NCI-H526 treated with DMSO at 0.1 percent for 48 hours (cell line): ENCODE measurements at places on chromosomes 12 and 14.
A peak's percentile ranks its signal among the peaks of the same experiment; 100 is the strongest.

DNA sequence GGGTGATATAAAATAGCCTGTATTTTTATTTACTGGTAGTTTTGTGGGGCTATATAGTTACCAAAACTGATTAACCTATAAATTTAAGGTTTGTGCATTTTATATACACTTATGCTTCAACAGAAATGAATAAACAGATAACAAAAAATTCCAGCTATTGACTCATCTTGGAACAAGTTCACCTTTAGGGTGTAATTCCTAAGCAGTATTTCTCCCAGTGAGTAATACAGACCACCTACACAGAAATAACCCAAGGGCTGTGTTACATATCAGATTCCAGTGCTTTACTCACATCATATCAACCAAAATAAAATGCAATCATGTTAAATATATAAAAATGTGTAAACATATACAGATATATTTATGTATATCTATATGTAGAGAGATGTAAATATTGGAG lies 345.6 kb downstream of the ADAMTS20 start:
- DNase-seq = no peak

DNA sequence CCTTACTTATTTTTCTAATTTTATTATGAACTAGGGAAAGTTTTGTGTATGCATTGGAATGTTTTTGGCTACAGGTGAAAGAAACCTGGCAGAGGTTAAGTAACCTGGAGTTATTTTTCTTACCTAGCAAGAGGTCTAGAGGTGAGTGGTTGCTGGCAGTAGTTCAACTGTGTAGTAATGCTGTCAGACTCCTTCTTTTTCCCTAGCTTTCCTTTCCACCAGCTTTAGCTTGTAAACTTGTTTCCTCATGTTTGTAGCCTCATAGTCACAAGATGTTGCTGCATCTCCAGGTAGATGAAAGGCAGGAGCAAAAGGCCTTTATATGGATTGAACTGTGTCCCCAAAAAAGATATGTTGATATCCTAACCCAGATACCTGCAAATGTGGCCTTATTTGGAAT lies 105.1 kb upstream of the AMIGO2 start:
- DNase-seq = no peak

GRCh38 chr14:75221797-75222196 lies 45.4 kb upstream of the TMED10 start:
- DNase-seq = no peak

- DNase-seq = no peak
These were observed 140.0 kb upstream of the PRICKLE1 start for GRCh38 chr12:42729535-42729900.

- no peak for DNase-seq
These were observed 108.0 kb upstream of the TMEM132D start for GRCh38 chr12:130011611-130012385.

DNA sequence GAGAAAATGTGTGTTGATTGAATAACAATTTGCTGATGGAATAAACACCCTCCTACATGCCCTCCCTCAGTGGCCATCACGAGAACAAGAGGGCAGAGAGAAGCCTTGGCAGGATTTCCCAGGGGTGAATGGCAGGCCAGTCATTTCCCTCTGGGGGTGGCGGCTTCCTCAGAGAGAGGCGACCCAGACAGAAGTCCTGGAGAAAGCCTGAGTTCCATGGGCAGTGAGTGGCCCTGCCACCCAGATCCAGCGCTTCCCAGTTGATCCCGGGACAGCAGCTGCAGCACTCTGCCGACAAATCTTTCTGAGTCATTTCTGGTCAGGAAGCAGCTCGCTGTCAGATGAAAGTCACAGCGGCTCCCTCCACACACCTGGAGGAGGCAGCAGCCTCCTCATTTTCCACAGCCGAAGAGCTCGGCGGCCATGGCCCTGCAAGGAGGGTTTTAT lies 123.0 kb downstream of the SCARB1 start:
- no peak for DNase-seq

DNA sequence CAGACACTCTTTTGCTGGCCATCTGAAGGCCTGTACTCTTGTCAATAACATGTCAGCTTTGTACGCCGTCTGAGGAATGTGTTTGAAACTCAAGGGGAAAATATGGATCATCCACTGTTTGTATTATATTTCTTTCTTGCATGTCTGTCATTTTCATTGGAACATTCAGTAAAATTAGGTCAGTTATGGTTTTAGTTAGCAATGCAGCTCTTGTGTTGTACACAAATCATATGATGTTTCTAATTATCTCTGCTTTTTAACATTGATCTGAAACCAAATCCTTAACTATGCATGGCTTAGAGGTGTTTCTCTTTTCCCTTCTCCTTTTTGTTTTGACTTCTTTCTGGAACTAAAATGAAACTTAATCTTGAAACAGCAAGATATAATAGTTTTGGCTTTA lies 333.6 kb upstream of the PRICKLE1 start:
- no peak for DNase-seq

DNA sequence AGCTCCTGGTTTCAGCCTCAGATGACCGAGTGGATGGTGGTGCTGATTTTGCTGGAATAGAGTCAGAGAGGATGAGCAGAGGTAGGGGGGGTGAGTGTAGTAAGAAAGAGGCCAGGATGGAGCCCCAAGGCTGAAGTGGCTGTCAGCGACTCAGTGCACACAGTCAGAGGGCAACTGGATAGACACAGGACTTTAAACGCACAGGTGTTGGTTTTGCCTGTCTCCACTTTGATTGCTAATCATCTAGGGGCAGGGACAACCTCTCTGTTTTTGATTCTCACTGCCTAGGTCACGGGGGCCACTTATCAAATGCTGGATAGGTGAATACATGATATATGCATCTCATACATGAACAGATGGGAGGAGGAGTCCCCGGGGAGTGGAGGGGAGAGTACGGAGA lies 99.5 kb downstream of the EGLN3 start:
- DNase-seq = peak; percentile 86

GRCh38 chr12:2145433-2145998 lies 92.7 kb downstream of the CACNA1C start:
- no peak for DNase-seq

GRCh38 chr14:22986508-22987054 lies 4.2 kb upstream of the AJUBA start:
- DNase-seq = peak; percentile 19

GRCh38 chr12:124456133-124456651 lies 111.2 kb downstream of the NCOR2 start:
- no peak for DNase-seq

- DNase-seq = no peak
These were observed 297.1 kb downstream of the PDZRN4 start for GRCh38 chr12:41485203-41485602.

DNA sequence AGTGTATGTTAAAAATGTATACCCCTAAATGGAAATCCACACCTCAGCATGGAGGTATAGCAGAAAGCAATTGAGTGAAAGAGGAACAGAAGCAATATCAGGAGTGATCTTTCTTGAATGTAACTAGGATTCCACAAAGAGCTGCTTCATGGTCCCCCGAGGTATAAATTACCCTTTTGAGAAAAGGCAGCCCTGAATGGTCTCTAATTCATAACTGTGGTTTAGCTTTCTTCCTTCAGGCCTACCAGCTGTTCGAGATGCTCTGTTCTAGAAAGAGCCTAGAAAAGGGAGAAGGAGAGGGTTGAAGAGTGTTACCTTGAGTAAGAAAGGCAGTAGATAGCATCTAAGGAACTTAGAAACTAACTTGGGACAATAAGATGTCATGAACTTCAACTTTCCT lies 42.9 kb upstream of the CSRNP2 start:
- DNase-seq = no peak

DNA sequence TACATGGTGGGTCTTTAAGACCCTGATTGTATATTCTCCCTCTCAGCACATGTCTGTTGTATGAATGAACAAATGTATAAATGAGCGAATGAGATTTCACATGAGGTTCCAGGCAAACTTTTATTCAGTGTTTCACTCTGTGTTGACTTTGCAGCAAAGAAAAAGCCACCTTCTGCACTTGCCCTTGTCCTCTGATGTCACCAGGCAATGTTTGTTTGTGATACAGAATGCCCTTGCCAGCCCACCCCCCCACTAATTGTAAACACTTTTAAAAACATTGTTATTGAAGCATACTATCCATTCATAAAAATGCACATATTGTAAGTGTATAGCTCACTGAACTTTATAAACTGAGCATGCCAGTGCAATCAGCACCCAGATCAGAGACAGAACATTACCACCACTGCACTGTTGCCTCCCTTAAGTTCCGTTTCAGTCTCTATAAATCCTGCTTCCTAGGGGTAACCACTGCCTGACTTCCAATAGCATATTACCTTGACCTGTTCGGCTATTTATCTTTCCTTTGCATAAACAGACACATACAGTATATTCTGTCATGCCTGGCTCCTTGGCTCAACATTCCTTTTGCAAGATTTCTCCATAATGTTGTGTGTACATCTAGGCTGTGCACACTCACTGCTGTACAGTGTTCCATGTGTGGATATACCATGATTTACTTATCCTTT lies 11.3 kb upstream of the LTA4H start:
- no peak for DNase-seq

- DNase-seq = no peak
These were observed 88.5 kb downstream of the TSPAN8 start for GRCh38 chr12:71069311-71069710.

GRCh38 chr14:38107216-38107631 lies 100.5 kb upstream of the SSTR1 start:
- no peak for DNase-seq

DNA sequence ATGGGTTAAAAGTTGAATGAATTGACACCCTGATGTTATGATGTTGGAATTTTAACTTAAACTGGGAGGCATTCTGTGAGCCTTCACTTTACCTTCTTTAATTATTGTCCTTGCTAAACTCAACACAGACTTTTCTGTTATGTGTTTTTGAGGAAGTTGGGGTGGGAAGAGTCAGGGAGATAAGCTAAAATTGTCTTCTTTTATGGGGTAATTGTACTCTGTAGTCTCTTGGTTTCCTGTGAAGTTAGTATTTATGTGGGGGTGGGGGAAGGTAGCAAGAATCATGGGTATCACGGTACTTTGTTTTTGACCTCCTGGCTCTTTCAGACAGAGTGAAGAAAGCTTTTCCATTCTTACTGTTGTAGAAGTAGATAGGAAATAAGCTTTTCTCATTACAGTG lies 32.9 kb downstream of the RAB21 start:
- DNase-seq = no peak

DNA sequence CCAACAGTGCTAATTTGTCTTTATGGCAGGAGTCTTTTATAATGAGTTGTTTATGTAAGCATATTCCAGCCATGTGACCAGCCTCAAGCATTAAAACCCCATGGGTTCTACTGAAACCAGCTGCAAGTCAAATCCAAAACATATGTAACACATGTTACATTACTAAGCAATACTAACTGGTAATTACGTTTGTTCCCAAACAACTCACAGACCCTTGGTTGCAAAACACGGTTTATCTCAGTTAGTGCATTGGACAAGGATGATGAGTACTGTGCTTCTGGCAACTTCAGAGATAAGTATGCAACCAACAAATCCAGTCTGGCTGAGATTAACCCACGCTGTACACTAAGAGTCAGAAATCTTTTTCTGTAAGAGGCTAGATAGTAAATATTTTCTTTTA lies 110.1 kb upstream of the FAR2 start:
- DNase-seq = no peak

DNA sequence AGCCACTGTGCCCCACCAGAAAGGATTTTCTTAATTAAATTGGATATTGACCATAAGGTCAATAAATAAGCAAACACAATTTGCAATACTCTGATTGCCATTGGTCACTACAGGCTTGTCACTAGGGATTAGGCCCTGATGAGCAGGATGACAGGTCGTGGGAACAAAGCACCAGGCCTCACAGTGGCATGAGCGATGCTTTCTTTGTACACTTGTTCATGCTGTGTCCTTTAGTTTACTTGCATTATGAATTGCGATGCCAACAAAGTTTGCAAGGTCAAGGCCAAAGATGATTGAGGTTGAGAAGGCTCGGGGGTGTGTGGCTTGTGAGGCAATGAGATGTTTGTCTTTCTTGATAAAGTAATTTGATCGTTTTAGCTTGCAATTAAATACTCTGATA lies 136.0 kb downstream of the TTC8 start:
- no peak for DNase-seq

DNA sequence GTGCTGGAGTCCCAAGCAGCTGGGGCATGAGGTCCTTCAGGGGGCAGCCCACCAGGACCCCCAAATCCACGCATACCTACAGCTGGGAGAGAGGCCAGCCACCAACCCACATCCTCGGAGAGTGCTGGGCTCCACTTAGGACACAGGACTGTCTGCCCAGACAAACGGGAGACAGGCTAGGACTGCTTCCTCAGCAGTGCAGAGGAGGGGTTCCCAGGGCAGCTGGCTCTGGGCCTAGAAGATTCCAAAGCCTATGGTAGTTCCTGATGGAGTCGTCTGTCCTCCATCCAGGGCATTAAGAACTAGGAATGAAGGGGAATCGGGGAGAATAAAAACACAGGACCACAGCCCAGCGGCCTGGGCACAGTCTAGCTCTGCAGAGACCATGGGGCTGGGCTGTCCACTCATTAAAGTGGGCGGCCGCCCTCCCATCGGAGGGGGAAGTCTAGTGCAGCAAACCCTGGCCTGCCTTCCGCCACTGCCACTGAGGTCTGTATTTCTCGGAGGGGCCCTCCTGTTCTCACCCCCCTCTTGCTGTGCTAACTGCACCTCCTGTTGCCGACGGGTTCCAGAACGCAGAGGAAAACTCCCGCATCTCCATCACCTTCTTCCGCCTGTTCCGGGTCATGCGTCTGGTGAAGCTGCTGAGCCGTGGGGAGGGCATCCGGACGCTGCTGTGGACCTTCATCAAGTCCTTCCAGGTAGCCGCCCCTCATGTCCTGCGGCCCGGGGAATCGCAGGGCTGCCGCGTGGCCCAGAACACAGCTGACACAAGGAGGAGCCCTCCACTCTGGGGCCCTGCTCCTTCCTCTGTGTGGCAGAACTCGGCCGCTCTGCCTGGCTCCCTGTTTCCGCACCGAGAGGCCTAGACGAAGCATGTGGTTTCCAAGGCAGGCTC lies 143.5 kb upstream of the FKBP4 start:
- DNase-seq = no peak

GRCh38 chr12:89051065-89051677 lies 301.1 kb downstream of the DUSP6 start:
- DNase-seq = peak; percentile 50

GRCh38 chr12:26283617-26284016 lies 88.2 kb downstream of the SSPN start:
- no peak for DNase-seq
